Stimulated activated CD4-positive, alpha-beta T cell treated with anti-CD3 and anti-CD28 coated beads, TNF-alpha, amount 100 ng/mL, for 1 hour (primary cell): ENCODE measurements at places on chromosomes 6 and 20.

DNA sequence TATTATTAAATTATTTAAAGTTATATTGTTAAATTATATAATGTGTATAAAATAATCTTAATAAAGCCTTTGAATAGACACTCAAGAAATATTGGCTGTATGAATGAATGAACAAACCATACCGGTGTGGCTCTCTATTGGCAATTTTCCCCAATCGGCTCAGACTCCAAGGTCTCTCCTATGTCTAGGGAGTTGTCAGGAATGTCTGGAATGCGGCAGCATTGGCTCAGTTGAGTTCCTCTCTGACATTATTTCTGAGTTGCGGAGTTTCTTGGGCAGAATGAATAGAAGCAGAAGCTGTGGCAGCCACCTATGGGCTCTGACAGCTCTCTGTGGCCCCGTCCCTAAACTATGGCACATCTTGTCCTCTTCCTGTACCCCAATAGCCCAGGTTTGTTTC lies 111.0 kb downstream of the SOBP start:
- DNase-seq, result no peak

DNA sequence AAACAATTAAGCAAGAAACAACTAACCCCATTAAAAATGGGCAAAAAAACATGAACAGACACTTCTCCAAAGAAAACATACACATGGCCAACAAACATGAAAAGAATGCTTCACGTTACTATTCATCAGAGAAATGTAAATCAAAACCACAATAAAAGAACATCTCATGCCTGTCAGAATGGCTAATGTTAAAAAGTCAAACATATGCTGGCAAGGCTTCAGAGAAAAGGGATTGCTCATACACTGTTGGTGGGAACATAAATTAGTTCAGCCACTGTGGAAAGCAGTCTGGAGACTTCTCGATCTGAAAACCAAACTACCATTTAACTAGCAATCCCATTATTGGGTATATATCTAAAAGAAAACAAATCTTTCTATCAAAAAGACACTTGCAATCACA lies 217.5 kb downstream of the TINAG start:
- DNase-seq, result no peak

DNA sequence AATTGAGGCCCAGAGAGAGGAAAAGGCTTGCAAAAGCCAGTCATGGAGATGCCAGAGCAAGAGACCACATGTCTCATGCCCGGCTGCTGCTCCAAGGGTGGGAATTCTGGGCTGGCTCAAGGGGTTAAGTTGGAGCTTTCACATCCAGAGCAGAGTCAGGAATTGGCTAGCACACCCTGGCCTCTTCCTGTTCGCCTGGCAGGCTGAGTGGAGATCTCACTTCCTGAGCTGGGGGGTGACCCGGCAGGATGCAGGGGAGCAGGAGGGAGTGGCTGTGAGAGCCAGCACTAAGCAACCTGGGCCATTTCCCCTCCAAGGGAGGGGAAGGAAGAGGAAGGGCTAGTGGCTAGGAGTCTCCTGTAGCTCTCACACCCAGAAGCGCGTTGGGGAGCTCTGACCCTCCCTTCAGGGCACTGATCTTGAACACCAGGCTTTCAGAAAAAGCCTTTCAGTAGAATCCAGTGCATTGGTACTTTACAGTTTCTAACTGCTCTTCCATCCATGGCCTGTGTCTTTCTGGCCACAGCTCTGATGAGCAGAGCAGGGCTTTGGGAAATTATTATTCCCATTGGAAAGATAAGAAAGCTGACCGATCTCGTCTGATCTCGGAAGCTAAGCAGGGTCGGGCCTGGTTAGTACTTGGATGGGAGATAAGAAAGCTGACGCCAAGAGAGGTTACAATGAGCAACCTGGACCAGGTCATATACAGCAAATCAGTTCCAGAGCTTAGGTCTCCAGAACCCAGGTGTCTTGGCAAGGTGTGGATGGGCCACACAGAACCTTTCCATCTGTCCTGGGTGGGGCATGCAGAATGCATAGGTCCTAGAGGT lies 2.2 kb upstream of the CCM2L start:
- no peak for DNase-seq

- no peak for DNase-seq
Observed at GRCh38 chr6:36818756-36819155, 20.5 kb downstream of the CPNE5 start.

GRCh38 chr20:57560554-57561355 lies at the start of gene PCK1:
Gene PCK1 (plus strand): TSS chr20:57561110. CDS start chr20:57561412, 302 bp downstream.
- DNase-seq, result no peak

DNA sequence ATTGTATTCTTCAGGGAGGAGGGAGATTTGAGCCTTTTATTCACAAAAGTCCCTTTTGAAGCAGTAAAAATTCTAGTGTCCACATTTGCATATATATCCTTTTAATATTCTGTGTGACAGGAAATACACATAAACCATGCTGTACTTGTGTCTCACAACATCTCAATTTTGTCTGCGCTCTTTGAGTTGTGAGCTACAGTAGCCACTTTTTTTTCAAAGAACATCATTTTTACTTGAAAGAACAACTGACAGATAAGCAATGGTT lies 21.3 kb downstream of the LMBRD1 start:
- DNase-seq, result no peak

- DNase-seq, result no peak
Observed at GRCh38 chr20:35223941-35224340, 2.5 kb upstream of the MMP24 start.

DNA sequence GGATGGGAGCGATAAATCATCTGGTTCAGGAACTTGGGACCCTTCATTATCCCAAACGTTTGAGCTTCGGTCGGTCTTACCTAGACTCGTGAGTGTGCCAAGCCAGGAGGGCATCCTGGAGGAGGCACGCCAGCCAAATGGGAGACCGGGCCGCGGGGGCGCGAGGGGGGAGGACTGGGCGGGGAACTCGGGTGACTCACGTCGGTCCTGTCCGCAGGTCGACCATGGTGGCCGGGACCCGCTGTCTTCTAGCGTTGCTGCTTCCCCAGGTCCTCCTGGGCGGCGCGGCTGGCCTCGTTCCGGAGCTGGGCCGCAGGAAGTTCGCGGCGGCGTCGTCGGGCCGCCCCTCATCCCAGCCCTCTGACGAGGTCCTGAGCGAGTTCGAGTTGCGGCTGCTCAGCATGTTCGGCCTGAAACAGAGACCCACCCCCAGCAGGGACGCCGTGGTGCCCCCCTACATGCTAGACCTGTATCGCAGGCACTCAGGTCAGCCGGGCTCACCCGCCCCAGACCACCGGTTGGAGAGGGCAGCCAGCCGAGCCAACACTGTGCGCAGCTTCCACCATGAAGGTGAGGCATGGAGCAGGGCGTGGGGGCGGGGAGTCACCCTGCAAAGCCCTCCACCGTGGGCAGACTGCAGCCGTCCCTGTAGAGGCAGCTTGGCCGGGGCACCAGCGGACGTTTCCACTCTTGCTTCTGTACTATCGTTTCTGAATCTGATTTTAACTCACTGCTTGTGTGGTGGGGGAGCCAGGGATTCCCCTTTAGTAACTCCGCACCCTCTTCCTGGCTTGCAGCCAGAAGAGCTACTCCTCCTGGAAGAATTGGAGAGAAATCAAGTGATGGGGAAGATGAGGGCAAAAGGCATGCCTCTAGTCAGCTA lies 2.7 kb downstream of the BMP2 start:
- no peak for DNase-seq
